ENCODE measurements at places on chromosomes 7 and 10. TPM values are rescaled to one million over a fixed set of nuclear protein-coding genes. Genes with fewer than 3 reads are reported as not detected.

The CALHM3 gene
- total RNA-seq, result not detected

The CPXM2 gene
- 7.0 TPM for total RNA-seq

The TMEM130 gene
- total RNA-seq, result not detected

The TMUB1 gene
- total RNA-seq, result 40.9 TPM

The PTER gene
- total RNA-seq, result 10.0 TPM

The RBP3 gene
- not detected for total RNA-seq

The ABCB1 gene
- total RNA-seq, result 42.0 TPM

Data from mammary microvascular endothelial cell (primary cell).